ENCODE measurements at places on chromosomes 11 and 22. TPM values are rescaled to one million over a fixed set of nuclear protein-coding genes. Genes with fewer than 3 reads are reported as not detected.

NCF4 gene
- total RNA-seq: 3.9 TPM

TRIM66 gene
- 16.1 TPM for total RNA-seq

OR10V1 gene
- total RNA-seq: not detected

FAU gene
- 1,165 TPM for total RNA-seq

HARBI1 gene
- total RNA-seq: 6.6 TPM

OR5A1 gene
- total RNA-seq: not detected
